Endothelial cell of umbilical vein (primary cell): ENCODE measurements at places on chromosomes 6 and 20. TPM values are rescaled to one million over a fixed set of nuclear protein-coding genes. Genes with fewer than 3 reads are reported as not detected.

DNA sequence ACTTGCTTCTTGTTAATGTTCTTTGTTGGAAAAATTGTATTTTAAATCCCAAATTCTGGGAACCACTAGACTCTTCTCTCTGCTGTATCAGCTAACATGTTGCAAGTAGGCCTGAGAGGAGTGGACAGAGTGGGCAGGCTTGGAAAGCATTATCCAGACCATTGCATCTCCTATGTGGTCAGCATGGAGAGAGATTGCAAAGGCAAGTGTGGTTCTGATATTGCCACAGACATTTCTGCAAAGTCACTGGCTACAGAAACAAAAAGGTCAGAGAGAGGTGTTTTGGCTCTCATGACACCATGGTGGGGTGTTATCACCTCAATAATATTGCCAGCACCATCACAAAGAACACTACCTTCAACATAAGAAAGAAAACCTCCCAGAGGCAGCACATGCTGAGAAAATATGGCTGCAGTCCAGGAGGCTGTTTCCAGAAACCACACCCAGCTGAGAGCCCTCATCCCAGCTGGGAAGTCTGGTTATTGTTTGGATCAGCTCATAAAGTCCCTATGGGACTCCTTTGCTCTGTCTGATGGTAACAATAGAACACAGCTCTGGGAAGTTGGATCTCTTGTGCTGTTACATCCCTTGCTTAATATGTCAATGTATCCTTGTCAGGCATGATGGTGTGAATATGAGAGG lies 78.2 kb upstream of the TBX18 start:
- DNase-seq, result no peak

GRCh38 chr6:42300701-42301100 lies 83.0 kb upstream of the MRPS10 start:
- no peak for DNase-seq

DNA sequence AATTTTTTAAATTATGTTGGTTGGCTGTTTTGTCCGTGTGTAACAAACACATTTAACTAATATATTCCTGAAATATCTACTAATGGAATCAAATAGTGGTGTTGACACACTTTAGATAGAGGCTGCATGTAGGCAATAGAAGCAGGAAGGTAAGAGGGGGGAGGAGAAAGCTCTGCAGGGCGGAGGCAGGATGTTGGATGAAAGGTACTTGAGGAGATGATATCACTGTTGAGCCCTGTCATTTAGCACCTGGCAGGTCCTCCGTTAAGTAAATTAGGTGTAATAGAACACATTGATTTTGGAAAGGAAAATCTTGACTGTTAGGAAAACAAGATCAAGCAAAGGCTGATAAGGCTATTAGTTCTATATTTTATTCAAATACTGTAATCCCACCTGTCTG lies 618.7 kb downstream of the PKHD1 start:
- DNase-seq, result no peak

- DNase-seq, result no peak
These were observed 233.2 kb downstream of the LRFN2 start for GRCh38 chr6:40353967-40354452.

GRCh38 chr20:14597206-14597715 lies 259.8 kb upstream of the FLRT3 start:
- no peak for DNase-seq

ACTL10 gene
- 0.92 and 1.0 TPM in 2 replicates for polyA plus RNA-seq

PTPRK gene
- polyA plus RNA-seq, result 14.5 and 15.2 TPM in 2 replicates
